ENCODE measurements at places on chromosomes 16 and 17. TPM values are rescaled to one million over a fixed set of nuclear protein-coding genes. Genes with fewer than 3 reads are reported as not detected.

The NPIPB13 gene
- 0.12 TPM for total RNA-seq

The WFIKKN1 gene
- total RNA-seq: 0.10 TPM

The KCNJ16 gene
- not detected for total RNA-seq

The TMEM114 gene
- not detected for total RNA-seq

The ABCC1 gene
- 5.2 TPM for total RNA-seq

The CLEC3A gene
- total RNA-seq: not detected

The SDR42E2 gene
- not detected for total RNA-seq

The AIPL1 gene
- not detected for total RNA-seq

The OSGIN1 gene
- total RNA-seq: 4.2 TPM

The HOXB9 gene
- total RNA-seq: 2.3 TPM

The CA10 gene
- total RNA-seq: not detected

The ABCA10 gene
- 0.12 TPM for total RNA-seq

The SLC25A39 gene
- total RNA-seq: 87.4 TPM

DNA sequence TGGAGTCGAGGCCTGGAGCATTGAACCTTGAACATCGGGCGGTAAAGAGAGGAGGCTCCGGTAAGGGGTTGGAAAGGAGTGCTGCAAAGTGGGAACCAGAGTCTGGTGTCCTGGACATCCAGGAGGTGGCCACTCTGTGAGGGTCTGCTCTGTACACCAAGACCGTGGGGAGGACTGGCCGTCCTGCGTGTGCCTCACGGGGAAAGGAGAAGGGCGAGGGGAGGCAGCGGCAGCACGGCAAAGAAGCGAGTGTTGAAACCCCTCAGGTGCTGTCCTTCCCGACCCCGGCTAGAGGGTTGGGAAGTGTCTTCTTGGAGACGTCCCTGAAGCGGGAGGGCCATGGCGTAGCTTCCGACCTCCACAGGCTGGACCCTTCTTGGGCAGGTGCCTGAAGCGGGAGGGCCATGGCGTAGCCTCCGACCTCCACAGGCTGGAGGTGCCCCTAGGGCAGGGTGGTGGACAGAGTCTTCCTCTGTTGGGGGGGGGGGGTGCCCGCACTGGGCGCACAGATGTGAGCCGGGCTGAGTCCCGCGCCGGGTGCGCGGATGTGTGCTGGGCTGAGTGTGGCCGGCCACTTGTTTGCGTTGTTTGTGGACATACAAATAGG, 42.0 kb downstream of the FOXK2 start:
- no peak for DNase-seq

DNA sequence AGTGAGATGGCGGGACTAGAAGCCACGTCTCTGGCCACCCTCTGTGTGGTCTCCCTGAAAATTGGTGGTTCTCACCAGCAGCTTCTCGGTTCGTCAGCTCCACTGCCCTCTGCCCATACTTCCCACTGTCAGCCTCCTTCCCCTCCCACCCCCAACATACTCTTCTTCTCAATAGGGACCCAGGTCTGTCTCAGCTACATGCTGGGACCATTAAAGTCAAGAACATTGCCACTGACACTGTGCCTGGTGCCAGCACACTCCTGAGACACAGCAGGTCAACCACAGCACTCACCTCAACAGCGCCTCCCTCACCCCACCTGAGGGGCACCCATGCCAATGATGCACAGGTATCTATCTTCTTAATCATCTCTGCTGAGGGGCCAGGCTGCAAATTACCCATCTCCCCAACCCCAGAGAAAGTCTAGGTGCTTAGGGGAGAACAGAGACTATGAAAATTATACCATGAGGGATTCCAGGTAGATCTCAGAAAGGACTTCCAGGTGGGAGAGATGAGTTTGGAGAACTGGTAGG, 1.3 kb downstream of the PLXDC1 start:
- no peak for DNase-seq

- no peak for DNase-seq
Measured at GRCh38 chr17:60169921-60170817, 20.4 kb downstream of the CA4 start.

- no peak for DNase-seq
Measured at GRCh38 chr16:68005786-68006286, 6.6 kb upstream of the DPEP2 start.

GRCh38 chr17:27237890-27238289, 56.0 kb upstream of the WSB1 start:
- no peak for DNase-seq

GRCh38 chr17:75231071-75231470, 25.6 kb downstream of the NUP85 start:
- no peak for DNase-seq

- peak; percentile 37 for DNase-seq
Measured at GRCh38 chr17:63171428-63172393, 205.7 kb downstream of the TANC2 start.

GRCh38 chr16:66899310-66899944, 19.1 kb downstream of the PDP2 start:
- DNase-seq: peak; percentile 38

GRCh38 chr17:79803421-79803996, 6.6 kb upstream of the CBX8 start:
- no peak for DNase-seq

DNA sequence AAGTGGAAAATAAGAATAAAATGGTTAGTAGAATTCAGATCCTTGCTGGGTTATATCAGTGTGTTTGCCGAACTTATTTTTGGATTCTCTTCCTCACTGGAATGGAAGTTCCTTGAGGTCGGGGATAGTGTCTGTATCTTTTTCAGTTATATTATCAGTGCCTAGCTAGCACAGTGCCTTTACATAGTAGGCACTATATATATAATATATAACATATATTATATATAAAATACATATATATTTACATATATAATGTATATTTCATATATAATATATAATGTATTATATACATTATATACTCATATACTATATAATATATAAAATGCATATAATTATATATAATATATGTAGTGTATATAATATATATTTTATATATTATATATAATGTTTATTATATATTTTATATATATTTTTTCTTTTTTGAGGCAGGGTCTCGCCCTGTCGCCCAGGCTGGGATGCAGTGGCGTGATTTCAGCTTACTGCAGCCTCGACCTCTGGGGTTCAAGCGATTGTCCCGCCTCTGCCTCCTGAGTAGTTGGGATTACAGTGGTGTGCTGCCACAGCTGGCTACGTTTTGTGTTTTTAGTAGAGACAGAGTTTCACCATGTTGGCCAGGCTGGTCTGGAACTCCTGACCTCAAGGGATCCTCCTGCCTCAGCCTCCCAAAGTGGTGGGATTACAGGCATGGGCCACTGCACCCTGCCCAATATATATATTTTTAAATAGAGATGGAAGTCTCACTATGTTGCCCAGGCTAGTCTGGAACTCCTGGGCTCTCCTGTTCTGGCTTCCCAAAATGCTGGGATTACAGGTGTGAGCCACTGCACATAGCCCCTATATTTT, 3.2 kb downstream of the NFATC3 start:
- DNase-seq: no peak

DNA sequence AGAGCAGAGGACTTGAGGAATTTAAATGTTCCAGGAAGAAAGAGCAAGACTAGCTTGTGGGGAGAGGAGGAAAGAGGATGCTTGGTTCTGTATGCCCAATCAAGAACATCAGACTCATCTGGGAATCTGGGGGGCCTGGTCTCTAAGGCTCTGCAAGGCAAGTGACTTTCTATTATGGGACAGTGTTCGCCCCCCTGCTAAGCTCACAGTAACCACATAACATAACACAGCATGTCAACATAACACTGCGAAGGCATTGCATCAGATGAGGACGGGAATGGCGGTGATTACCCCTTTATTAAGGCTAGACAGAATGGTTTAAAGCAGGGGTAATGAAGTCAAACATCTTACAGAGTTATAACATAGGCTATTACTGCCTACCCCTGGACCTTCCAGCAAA, 176.6 kb upstream of the IRX6 start:
- no peak for DNase-seq

DNA sequence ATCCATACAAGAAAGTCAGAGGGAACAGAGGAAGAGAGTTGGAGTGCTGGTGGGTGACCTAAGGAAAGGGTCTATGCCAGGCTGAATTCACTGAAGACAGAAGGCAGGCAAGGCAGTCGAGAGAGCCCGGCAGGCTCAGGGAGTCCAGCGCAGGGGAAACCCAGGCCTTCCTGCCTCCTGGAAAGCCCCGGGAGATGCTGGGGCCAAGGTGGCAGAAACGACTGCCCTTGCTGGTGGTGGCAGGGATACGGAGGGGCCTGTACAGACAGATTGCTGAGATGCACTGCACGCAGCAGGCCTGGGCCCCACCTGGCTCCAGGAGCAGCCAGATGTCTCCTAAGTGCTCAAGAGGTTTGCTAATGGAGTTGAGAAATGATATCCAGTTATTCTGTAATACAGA, 59.8 kb downstream of the GTF3C1 start:
- no peak for DNase-seq

DNA sequence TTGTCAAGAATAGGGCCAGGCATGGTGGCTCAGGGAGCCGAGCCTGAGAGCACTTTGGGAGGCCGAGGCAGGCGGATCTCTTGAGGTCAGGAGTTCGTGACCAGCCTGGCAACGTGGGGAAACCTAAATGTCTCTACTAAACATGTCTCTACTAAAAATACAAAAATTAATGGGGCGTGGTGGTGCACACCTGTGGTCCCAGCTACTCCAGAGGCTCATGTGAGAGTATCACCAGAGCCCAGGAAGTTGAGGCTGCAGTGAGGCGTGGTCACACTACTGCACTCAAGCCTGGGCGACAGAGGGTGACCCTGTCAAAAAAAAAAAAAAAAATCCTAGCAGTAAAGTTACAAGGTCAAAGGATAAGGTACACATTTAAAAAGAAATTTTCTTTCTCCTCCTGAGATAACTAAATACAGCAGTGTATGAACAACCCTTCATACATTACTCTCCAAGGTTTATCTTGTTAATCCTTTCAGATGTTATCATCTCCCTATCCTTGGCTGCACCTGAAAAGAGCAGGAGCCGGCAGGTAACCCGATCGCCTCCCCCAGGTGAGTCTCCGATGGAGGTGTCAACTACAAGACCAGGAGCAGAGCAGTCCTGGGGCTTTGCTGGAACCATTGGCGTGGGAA, 122.3 kb downstream of the GOSR1 start:
- DNase-seq: no peak

DNA sequence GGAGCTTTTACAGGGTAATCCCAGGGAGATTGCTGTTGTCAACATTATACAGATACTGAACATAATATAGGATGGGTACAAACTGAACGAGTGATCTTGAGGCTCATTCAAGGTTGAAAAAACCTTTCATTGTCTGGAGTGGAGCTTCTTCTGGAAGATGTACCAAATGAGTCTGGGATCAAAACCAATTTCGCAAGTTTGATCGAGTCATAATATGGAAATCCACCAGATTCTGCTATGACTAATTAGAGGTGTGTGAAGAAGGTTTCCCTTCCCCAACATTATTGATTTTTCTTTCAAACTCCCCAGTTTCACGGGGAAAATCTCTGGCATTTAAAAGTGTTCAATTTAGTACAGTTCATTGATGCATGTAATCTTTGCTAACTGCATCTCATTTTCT, 324.1 kb downstream of the ZFHX3 start:
- DNase-seq: peak; percentile 32

- DNase-seq: no peak
Measured at GRCh38 chr17:47278561-47278960, 24.9 kb downstream of the ITGB3 start.

- peak; percentile 36 for DNase-seq
Measured at GRCh38 chr17:35051579-35052240, 11.8 kb downstream of the RFFL start.

DNA sequence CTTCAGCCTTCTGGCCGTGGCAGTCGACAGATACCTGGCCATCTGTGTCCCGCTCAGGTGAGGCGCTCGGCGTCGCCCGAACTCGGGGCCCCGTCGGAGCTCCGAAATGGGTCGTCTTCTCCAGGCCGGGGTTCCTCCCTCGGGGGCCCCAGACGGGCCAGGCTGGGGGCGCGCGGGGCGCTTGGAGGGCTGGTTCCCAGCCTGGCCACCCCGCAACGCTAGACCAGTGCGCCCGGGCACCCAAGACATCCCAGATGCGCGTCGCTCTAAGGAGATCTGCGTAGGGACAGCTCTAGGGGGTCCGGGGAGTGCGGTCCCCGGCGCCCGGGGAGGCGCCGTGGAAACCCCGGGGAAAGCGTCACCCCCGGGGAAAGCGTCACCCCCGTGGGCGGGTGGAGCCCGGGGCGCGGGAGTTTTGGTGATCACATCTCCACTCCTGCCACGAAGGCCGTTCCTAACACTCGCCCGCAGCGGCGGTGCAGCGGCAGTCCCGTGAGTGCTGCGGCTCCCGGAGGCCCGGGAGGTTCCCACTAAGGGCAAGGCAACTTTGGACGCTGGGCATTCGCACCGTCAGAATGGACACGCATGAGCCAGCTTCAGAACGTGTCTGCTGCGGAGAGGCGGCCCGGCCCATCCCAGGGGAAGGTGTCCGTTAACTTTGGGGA, 729 bp downstream of the ADORA2B start:
- DNase-seq: no peak

- peak; percentile 85 for DNase-seq
Measured at GRCh38 chr17:16568541-16569357, at the start of gene ZNF287. ZNF287 (minus strand) TSS chr17:16569204; CDS start chr17:16567731, 1,473 bp downstream.

DNA sequence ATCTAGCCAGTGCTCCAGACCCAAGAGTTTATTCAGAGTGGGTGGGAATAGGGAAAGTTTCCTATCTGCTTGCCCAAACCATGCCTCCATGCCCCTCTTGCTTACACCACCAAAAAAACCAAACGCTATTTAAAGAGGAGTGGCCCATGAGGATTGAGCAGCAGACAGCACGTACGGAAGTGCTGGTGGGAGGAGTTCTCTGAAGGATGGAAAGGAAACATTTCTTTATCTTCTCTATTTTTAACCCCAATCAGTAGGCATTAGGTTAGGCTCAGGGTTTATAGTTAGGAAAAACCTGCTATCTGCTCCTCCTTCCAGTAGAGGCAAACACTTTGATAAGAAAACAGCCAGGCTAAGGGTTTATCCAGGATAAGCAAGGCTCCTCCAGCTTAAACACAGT, 235.3 kb downstream of the ZFHX3 start:
- DNase-seq: no peak

GRCh38 chr17:32007463-32008298, 498 bp downstream of the LRRC37B start:
- peak; percentile 11 for DNase-seq

GRCh38 chr17:72954579-72954978, 137.9 kb downstream of the SLC39A11 start:
- DNase-seq: no peak

- no peak for DNase-seq
Measured at GRCh38 chr17:17535957-17536356, 39.8 kb upstream of the RASD1 start.

- no peak for DNase-seq
Measured at GRCh38 chr17:7208754-7209460, 10.7 kb downstream of the DLG4 start.

DNA sequence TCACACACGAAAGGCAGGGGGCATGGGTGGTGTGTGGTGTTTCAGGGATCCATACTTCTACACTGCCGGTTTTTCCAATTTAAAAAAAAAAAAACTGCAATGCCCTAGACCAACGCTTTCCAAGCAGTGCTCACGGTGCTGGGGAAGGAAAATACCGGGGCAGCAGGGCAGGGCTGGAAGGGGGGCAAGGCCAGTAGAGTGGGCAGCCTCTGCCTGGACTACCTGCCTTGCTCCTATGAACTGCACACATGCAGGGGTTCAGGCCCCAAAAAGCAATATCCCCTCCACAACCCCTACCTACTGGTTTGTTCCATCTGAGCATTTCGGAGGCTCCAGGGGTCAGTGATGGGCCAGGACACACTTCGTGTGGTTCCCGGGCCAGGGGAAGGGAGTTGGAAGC, 29.4 kb downstream of the RPH3AL start:
- no peak for DNase-seq
